Cortex of kidney (tissue), 1 donor: ENCODE measurements at places on chromosomes 6 and 20.

DNA sequence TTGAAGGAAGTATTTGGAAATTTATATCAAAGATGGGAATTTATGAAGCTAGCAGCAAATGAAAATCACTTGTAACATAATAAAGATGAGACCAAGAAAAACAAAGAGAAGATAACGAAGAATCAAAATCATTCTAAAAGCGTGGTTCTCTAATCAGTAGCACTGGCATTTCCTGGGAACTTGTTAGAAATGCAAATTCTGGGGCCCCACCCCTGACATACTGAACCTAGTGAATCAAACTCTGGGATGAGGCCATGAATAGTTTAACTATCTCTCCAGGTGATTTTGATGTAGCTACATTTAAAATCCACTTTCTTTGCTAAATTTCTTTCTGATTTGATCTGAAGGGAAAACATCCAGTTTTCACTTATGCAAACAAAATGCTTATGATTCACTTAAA is 1075.6 kb downstream of the HACE1 start:
- no peak for DNase-seq

DNA sequence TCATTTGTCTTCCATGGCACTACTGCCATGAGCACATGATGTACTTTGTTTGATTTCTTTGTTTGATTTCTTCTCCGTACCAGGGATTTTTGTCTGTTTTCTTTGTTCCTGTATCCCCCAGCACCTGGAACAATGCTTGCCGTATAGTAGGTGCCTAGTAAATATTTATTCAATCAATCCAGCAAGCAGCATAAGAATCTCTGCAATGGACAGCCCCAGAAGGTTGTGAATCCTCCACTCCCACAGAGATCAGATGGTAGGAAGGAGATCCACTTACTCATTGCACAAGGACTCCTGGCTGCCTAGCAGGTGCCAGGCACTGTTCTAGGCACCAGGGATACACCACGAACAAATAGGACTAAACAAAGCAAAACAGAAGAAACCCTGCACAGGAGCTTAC is 6.7 kb upstream of the SYNJ2 start:
- no peak for DNase-seq

DNA sequence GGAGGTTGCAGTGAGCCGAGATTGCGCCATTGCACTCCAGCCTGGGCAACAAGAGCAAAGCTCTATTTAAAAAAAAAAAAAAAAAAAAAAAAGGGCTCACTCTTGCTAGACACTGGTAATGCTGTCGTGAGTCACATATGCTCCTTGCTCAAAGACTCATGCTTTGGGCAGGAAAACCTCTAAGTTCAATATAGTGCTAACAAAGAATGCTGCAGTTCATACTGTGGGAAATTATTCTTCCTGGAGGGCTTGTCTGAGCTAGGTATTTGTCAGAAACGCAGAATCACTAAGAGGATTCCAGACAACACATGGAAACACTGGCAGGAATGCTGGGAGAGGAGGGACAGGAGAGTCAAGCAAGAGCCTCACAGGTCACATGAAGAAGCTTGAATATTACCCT is 2.3 kb upstream of the LYRM2 start:
- no peak for DNase-seq

DNA sequence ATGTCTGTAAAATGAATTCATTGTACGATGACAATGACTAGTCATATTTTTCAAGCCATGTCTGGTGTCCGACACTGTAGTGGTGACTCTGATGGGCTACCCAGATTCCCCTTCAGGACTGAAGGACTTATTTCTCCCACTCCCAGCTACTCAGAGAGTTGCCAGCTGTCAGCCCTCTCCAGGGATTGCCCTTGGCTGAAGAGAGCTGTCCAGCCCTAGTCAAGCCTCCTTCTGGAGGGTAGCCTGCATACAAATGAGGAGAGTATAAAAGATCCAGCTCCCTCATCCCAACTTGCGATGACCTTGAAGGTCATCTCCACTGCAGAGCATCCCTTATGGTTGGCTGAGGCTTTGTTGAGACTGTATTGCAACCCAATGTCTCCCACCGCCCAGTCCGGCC is 29.9 kb downstream of the JPH2 start:
- DNase-seq, result no peak

GRCh38 chr6:41546475-41546865 is 289 bp downstream of the FOXP4 start:
- no peak for DNase-seq

- DNase-seq, result no peak
These were observed 101.6 kb upstream of the SOX4 start for GRCh38 chr6:21491955-21492354.

DNA sequence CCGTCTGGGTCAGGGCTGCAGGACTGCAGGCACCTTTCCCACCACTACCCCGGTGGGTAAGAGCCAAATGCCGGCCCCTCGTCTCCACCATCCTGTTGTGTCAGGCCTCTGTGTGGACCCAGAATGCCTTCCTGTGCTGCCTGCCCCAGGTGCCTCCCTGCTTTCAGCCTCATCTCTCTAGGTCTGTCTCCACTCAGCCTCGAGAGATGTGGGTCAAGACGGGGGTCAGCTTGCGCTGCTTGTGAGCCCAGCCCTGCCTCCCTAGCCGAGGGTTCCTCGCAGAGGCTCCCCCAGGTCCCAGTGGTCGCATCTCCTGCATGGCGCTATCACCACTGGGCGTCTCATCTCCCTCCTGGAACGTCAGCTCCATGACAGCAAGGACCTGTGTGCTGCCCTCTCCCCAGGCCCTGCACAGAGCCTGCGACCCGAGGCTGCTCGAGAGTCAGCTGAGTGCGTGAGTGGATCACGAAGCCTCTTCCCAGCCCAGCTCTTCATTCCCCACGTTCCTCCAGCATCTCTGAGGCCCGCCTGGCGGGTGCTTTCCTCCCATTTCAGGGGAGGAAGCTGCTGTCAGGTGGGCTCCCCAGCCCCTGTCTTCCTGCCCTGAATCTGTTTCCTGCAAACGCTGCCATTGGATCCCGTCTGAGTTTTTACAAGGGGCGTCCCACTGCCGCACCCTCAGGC is 38.7 kb upstream of the ZBP1 start:
- DNase-seq, result no peak

DNA sequence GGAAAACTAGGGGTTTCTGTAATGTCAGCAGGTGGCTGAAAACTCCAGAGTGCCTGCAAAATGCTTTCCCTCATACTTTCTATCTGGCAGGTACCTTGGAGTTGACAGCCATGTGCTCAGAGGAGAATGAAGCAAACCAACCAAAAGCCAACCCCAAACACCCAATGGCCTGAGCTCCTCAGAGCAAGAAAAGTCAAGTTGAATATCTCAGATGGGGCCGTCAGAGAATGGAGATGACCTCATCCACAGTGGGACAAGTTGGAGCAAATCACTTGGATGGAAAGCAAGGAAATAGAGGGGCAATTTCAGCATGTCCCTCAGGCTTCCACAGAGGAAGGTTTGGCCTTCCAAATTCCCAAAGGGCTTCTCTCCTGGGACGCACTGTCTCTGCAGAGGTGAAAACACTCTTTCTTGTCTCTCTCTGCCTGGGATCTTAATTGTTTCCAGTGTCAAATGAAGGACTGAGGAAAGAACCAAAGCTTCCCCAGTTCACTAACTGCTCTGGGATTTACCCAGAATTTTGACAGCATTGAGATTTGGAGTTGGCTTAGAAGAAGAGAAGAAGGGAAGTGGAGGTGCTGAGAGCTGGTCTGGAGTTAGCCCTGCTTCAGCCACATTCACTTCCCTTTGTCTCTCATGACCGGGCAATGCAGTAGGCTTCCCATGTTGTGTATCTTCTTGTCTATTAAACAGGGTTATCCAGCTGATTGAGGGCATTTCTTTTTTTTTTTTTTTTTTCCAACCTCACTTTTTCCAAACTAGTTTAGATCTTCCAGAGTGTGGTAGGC is 42.2 kb downstream of the PRND start:
- DNase-seq, result no peak

- no peak for DNase-seq
These were observed 26.7 kb downstream of the SAYSD1 start for GRCh38 chr6:39088331-39088730.

DNA sequence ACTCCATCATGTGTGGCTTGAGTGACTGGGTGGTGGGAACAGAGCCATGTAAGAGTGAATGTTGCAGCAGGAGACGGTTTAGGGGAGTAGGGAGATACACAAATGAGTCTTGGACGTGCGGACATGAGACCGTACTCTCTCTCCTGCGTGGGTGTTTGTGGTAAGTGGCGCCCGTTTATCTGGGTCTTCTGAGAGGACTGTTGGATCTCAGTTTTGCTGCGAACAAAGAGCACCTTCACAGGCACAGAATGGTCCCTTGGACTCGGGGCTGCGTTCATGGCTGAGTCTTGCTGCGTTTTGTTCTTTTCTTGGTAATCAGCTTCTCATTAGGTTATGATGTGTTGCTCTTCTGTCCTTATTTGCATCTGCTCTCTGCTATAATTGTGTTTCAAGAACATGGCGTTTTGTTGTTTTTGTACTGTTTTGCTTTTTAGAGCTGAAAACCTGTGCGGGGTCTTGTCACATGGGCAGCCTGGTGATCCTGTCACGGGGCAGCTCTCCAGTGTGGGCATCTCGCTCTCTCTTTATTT is 28.5 kb downstream of the STK35 start:
- DNase-seq, result no peak
